ENCODE measurements at places on chromosomes 6 and 20. TPM values are rescaled to one million over a fixed set of nuclear protein-coding genes. Genes with fewer than 3 reads are reported as not detected.

DNA sequence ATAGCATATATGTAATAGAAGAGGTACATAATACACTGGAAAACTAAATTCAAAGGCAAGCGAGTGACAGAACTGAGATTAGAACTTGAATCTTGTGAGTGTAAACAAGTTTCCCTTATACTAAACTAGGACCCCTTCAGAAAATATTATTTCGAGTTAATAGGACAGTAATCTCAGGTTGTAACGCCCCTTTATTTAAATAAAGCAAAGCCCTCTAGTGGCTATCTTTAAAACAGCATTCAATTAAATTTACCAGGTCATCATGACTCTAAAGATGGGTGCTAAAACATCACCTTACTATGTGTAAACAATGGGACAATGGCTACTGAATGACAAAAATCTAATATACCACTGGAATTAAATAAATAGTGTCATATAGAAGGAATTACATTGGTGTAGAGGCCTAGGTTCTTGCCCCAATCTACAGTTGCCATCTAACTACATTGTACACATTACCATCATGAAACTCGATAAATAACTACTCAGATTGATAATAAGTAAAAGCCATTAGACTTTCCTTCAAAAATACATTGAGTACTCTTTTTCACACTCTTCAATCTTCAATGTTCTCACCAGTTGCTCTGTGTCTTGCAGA, 255.4 kb upstream of the IRAK1BP1 start:
- DNase-seq, result no peak

DNA sequence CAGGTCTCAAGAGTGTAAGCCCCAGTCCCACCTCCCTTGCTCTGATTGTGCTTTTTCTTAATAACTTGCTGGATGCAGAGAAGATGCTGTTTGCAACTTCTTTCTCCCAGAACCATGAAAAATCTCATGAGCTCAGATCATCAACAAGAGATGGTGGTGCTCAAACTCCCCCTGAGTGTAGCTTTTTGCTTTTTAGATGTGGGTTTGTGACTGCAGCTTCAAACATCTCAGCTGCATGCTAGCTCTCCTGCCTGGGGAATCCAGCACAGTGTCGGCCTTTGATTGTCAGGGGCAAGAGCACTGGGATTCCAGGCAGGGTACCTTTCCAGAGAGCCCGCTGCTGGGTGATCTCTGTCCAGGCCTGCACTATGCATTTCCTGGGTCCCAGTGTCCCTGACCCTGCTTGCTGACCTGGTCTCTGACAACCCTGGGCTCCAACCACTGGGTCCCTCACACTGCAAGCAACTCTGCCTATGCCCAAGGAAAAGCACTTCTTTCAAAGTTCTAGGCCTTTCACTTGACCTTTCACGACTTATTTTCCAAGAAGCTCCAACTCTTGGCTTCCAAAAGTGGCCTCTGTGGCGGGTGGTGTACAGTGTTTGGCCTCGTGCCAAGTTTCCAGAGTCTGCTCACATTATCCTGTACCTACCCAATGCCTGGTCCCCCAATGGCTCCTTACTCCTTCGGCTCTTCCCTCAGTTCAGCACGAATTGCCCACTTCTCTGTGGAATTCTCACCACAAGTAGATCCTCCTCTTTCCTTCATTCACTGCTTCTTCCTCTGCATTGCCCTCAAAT, 69.7 kb upstream of the LY86 start:
- DNase-seq, result no peak

DNA sequence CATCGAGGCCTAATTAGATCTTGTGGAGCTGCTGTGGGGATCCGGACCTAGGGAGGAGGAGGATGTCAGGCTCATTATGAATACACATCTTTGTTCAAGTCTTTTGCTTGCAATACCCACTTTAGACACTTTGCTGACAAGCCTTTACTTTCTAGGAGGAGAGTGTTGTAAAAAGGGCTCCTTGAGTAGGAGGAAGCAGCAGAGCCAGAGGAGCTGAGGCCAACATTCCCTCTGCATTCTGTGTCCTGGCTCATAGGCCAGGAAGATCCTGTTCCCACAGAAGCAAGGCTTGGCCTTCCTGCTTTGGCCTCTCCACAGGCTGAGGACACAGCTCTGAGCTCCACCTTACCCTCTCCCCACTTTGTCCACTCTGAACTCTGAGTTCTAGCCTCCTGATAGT, 67.1 kb downstream of the TPD52L1 start:
- DNase-seq, result no peak

DNA sequence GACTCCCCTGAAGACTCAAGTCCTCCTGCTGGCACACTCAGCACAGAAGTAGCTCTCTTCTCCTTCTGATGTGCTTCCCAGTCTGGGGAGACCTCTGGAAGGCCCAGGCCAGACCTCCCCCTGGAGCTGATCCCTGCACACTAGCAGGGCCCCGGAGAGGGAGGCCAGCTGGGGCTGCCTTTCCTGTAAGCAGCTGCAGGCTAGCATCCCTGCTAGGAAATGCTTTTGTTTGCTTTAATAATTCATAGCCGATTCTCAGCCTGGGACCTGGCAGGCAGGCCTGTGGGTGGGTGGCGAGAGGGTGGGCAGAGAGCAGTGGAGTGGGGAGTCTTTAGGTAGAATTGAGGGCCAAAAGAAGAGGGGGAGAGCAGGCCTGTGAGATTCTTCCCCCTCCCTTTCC, 5.2 kb downstream of the EBF4 start:
- DNase-seq, result no peak

SLC13A3 gene
- total RNA-seq, result 0.11 TPM

CRIP3 gene
- not detected for total RNA-seq

Measured in Daoy (cell line).